ENCODE measurements at places on chromosomes 12 and 14. TPM values are rescaled to one million over a fixed set of nuclear protein-coding genes. Genes with fewer than 3 reads are reported as not detected.

The EML1 gene
- total RNA-seq, result 110 TPM

The TPPP2 gene
- total RNA-seq, result not detected

The SLC38A4 gene
- 0.74 TPM for total RNA-seq

The CCDC198 gene
- not detected for total RNA-seq

The OTX2 gene
- 0.25 TPM for total RNA-seq

The CISTR gene
- not detected for total RNA-seq

The GYS2 gene
- total RNA-seq, result not detected

The CD69 gene
- total RNA-seq, result 0.25 TPM

The MSRB3 gene
- total RNA-seq, result 5.4 TPM

The DPPA3 gene
- total RNA-seq, result not detected

The TAS2R7 gene
- total RNA-seq, result not detected

The RFLNA gene
- total RNA-seq, result 7.6 TPM

The HPD gene
- not detected for total RNA-seq

The LPAR5 gene
- total RNA-seq, result 0.49 TPM

The OR11H6 gene
- not detected for total RNA-seq

The TAS2R19 gene
- 11.3 TPM for total RNA-seq

The A2M gene
- 37.6 TPM for total RNA-seq

The USP15 gene
- total RNA-seq, result 89.5 TPM

The TMEM233 gene
- not detected for total RNA-seq

The LRP1-AS gene
- total RNA-seq, result not detected

The CLEC4A gene
- 0.25 TPM for total RNA-seq

The KRT80 gene
- total RNA-seq, result under 0.01 TPM

The NGB gene
- 4.9 TPM for total RNA-seq

The KRT78 gene
- not detected for total RNA-seq

The SERPINA9 gene
- total RNA-seq, result not detected

The HSPB8 gene
- 1.2 TPM for total RNA-seq

The FSCB gene
- total RNA-seq, result not detected

The KRT72 gene
- total RNA-seq, result not detected

The GARIN6 gene
- not detected for total RNA-seq

The SLC25A21 gene
- total RNA-seq, result 0.25 TPM

The PAX9 gene
- not detected for total RNA-seq

The RNASE2 gene
- total RNA-seq, result 0.49 TPM

The DEPDC4 gene
- total RNA-seq, result 2.7 TPM

The FAM186B gene
- not detected for total RNA-seq

The INSM2 gene
- total RNA-seq, result 0.25 TPM

The MUCL1 gene
- total RNA-seq, result not detected

The RDH5 gene
- total RNA-seq, result 3.0 TPM

The SDR39U1 gene
- 17.0 TPM for total RNA-seq

The PA2G4 gene
- total RNA-seq, result 68.8 TPM

The LTB4R gene
- 1.2 TPM for total RNA-seq

The POU6F1 gene
- total RNA-seq, result 11.3 TPM

Data from temporal lobe (tissue), 4 donors.